ENCODE measurements at places on chromosomes 2 and 18.

DNA sequence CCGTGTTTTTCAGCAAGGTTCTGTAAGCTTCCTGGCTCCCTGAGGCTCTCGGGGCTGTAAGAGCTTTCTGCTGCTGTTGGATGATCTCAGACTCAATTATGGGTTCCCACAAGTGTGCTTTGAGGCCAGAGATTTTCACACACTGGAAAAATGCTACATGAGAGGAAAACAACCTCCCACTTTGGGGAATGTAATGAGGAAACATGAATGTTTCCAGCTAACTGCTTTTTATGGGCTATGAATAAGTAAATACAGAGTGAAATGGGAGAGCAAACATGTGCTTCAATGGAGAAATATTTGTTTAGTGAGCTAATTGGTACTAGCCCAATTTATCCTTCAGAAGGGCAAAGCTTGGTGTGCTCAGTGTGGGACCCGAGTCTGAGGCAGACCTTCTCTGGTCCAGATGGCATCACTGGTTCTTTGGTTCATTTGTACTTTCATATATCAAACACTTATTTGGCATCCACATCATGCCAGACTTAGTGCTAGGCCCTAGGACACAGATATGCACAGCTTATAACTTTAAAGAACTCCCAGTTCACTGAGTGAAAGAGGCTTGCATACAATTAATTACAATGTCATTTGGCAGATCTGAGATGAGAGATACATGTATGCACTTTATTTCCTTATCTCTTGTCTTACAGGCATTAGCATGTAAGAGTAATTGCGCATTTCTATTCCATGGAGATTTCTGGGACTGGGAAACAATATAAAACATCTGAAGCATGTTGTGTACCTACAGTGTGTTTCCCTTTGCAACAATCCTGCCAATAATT lies 248.8 kb downstream of the RDH14 start:
- DNase-seq, result peak; percentile 59

GRCh38 chr2:20104900-20105545 lies 53.6 kb upstream of the LAPTM4A start:
- no peak for DNase-seq

- no peak for DNase-seq
Measured at GRCh38 chr2:147663153-147663961, 181.5 kb upstream of the ACVR2A start.

DNA sequence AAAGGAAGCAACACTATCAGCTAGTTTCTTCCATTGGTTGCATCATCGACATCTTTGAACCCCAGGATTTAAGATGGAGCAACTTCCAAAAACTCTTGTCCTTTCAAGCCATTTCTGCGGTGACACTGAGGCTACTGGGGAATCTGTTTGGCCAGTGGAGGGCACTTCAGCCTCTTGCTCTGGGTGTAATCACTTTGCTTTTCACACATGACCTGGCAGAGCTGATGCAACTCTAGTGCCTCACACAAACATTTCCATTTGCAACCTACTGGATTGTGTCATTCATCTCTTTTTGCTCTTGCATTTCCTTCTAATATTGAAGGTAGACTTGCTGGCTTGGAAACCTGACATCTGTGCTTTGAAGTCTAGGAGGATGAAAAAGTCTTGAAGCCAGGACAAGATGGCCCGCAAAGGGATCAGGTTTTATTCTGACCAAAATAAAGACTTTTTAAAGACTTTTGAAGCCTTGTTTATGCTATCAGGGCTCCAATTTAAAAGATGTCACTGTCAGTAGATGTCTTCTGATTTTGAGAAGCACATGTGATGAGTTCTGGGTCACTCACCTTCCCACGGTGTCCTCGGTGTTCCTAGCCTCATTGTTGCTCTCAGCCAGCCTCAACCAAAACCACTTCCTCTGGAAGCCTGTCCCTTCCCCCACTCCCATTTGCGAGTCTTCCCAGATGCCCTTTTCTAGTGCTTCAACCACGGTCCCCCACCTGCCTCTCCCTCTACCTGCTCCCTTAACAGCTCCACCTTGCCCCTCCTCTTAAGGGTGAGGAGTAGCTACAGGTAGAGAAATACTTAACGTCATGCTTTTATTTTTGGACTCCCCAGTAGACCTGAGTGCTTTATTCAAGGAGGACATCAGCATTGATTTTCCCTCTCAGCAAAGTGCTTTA lies 69.7 kb upstream of the KCNE4 start:
- DNase-seq, result peak; percentile 90

- DNase-seq, result peak; percentile 51
Measured at GRCh38 chr2:219495531-219496122, 3.1 kb upstream of the GMPPA start.

DNA sequence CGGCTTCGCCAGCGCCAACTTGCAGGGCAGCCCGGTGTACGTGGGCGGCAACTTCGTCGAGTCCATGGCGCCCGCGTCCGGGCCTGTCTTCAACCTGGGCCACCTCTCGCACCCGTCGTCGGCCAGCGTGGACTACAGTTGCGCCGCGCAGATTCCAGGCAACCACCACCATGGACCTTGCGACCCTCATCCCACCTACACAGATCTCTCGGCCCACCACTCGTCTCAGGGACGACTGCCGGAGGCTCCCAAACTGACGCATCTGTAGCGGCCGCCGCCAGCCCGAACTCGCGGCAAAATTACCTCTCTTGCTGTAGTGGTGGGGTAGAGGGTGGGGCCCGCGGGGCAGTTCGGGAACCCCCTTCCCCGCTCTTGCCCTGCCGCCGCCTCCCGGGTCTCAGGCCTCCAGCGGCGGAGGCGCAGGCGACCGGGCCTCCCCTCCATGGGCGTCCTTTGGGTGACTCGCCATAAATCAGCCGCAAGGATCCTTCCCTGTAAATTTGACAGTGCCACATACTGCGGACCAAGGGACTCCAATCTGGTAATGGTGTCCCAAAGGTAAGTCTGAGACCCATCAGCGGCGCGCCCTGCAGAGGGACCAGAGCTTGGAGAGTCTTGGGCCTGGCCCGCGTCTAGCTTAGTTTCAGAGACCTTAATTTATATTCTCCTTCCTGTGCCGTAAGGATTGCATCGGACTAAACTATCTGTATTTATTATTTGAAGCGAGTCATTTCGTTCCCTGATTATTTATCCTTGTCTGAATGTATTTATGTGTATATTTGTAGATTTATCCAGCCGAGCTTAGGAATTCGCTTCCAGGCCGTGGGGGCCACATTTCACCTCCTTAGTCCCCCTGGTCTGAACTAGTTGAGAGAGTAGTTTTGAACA lies 15.1 kb downstream of the HOXD3 start:
- DNase-seq, result no peak

DNA sequence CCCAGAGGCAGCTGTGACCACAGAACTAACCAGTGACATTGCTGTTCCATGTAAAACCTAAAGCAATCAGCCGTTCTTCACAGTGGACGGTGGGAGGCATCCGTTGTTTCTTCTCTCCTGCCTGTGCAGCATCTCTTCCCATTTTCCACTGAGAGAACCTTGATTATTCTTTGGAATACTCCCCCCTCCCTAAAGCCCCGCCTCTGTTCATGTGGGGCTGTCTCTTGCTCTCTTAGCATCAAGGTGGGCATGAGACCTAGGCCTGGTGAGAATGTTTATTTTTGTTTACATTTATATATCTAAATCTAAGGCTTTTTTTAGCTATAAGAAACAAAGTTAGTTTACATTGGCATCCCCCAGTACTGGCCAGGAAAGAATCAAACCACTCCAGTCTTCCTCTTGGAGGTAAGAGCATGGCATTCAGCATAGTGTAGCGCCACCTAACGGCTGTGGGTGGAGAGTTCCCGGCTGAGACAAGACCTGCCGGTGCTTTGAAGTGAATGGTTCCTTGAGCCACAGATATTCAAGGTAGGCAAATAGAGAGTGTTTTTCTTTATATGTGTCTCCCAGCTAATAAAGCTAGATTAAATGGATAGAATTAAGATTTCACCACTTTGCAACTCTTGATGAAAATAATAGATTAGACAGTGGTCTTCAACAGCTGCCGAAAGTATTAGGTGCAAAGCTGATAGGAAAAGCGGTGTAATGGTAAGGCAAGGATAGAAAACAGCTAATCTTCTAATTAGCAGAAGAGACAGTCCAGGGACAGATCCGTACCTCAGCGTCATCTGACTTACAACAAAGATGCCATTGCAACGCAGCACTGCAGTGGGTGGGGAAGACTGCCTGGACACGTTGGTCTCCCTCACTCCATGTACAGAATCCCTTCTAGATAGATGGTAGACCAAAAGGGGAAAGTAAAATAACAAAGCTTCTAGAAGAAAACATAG lies 219.6 kb upstream of the RAB12 start:
- peak; percentile 66 for DNase-seq

GRCh38 chr2:210086292-210086691 lies 83.9 kb downstream of the RPE start:
- no peak for DNase-seq

DNA sequence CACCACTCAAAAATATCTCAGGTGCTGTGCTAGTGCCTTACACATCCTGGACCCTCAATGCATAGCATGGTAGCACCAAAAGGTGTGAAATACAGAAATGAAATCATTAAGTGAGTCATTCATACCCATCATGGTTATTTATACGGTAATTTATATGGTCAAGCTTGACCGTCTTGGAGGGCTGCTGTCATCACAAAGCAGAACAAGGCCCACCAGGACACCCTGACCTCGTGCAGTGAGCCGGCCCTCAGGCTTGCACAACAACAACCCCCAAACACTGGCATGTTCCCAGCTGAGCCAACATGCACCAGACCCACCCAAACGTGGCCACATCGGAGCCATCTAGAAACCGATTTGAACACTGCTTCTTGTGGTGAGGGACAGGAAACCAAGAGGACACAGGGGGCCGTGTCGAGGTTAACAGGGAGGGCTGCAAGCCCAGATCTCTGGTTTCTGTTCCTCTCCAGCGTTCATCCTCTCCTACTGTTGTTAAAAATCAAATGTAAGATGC lies 378.5 kb upstream of the ID2 start:
- no peak for DNase-seq

GRCh38 chr2:101766337-101766736 lies 68.8 kb downstream of the MAP4K4 start:
- DNase-seq, result no peak

- peak; percentile 29 for DNase-seq
Measured at GRCh38 chr2:177241711-177242120, 22.8 kb downstream of the NFE2L2 start.

DNA sequence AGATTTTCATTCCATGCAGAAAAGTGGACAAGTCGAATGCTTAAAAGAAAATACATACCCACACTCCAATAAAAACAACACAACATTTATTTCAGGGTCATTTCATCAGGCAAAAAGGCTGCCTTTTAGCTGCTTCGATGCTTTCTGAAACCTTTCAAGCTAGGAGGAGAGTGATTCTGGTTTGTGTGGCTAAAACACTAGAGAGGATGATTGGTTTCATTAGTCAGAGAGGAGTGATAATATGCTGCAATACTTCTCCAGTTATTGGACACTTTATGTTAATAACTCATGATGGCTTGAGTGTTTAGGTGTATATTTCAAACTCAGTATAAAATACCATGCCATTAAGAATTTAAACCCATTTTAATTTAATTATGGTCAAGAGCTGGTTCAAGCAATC lies 614.0 kb downstream of the SLC4A3 start:
- DNase-seq, result no peak

DNA sequence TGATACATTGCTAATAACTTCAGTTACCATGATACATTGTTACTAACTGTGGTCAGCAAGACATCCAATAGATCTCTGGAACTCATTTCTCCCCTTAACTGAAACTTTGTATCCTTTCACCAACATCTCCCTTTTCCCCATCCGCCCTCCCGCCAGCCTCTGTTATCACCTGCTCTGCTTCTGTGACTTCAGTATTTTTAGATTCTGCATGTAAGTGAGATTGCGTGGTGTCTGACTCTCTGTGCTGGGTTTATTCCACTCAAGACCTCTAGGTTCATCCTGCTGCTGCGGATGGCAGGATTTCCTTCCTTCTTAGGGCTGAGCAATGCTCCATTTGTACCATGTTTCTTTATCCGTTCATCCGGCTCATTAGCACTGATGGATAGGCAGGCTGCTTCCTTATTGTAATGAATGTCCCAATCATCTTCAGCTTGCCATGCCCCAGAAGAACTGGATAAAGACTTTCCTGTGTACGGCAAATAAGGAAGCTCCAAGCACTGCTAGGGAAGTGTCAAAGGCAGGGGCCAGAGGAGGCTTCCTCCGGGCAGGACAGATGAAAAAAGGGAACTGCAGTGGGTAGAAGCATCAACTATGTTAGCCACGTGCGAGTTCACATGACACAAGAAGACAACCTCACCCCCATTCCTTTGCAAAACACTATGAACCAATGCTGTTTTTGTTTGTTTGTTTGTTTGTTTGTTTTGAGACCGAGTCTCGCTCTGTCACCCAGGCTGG lies 113.4 kb downstream of the EIPR1 start:
- no peak for DNase-seq

GRCh38 chr2:96864343-96865091 lies 5.4 kb downstream of the SEMA4C start:
- no peak for DNase-seq

DNA sequence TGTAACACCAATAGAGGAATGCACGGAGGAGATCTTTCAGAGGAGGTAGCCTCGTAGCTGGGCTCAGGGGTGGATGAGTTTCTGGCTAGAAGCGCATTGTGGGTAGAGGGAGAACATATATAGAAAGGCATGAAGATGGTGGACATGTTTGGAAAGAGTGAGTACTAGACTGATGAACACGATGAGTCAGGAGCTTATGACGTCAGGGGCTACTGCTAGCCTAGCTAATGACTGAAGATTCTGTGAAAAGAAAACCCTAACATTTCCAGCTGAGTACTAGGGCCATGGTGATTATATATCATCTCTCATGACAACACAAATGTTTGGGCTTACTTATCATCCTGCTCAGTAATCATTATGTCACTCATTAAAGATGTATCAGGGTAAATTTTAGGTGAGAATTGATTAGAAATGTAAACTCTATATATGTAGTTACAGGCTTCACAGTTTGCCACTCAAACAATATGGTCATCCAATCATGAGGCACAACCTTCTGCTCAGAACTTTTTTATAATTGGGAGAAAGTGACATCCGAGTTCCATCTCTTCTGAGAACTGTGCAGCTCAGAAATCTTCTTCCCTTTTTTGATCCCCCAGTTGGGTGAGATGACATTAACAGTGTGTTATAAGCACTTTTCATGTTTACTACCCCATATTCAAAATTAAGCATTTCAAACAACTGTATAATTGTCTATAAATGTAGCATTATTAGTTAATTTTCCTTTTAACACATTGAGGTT lies 22.2 kb upstream of the IL1RN start:
- no peak for DNase-seq

DNA sequence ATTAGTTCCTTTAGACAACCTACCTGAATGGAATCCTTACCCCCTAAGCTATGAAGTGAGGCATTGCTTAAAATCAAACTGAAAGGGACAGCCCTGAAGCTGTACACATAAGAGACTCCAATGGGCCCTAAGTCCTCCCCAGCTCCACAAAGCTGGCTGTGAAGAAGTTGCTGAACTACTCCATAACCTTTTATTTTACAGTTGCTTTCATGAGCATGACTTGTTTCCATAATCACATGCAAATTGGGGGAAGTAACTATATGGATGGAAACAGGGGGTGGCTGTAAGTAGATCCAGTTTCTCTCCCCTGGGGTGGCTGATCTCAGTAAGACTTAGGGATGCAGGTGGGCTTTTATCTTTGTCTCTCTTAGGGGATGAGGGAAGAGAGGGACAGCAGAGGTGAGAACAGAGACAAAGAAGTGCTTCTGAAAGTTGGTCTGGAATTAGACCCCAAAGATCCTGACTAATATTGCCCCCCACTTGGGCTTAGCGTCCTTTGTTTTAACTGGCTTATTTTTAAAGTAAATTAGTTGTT lies 5.5 kb downstream of the FZD5 start:
- no peak for DNase-seq
